ENCODE measurements at places on chromosomes 1 and 21.

GRCh38 chr1:30599721-30600120, 123.7 kb downstream of the MATN1 start:
- no peak overlapping the region for H3K27ac ChIP-seq
- H3K36me3 ChIP-seq = no peaks in the 10 kb centered on the region
- no peak overlapping the region for H3K4me3 ChIP-seq
- H3K4me1 ChIP-seq = no peaks in the 10 kb centered on the region
- no peak for DNase-seq
- H3K27me3 ChIP-seq = no peaks in the 10 kb centered on the region

GRCh38 chr1:165109013-165109412, 247.5 kb downstream of the LMX1A start:
- no peaks in the 10 kb centered on the region for H3K27me3 ChIP-seq
- no peaks in the 10 kb centered on the region for H3K36me3 ChIP-seq
- no peaks in the 10 kb centered on the region for H3K4me1 ChIP-seq

DNA sequence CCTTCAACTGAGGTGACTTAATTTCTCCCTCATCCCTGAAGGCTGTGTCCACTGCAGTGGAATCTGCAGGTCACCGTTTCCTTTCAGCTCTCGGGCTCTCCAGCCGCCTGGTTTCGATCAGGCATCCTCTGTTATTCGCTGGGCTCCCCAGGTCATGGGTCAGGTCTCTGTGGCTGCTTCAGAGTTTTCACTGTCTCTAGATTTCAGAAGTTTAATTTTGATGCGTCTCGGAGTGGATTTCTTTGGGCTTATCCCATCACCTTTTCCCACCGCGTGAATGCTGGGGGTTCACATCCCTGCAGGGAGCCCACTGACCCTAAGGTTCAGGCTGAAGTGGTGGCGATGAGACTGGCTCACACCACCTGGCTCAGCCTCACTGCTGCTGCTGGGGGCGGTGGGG, 3.3 kb downstream of the ACTRT2 start:
- no peak for DNase-seq
- H3K4me3 ChIP-seq = no peak overlapping the region
- no peaks in the 10 kb centered on the region for H3K4me1 ChIP-seq
- H3K27ac ChIP-seq = no peak overlapping the region
- no peaks in the 10 kb centered on the region for H3K36me3 ChIP-seq
- no peaks in the 10 kb centered on the region for H3K27me3 ChIP-seq

GRCh38 chr1:41851589-41851988, 67.1 kb downstream of the HIVEP3 start:
- peaks cover 3% of the 10 kb centered on the region for H3K36me3 ChIP-seq
- H3K4me3 ChIP-seq = no peak overlapping the region
- no peak overlapping the region for H3K27ac ChIP-seq
- H3K27me3 ChIP-seq = no peaks in the 10 kb centered on the region
- DNase-seq = no peak
- peaks cover 21% of the 10 kb centered on the region for H3K4me1 ChIP-seq

GRCh38 chr1:233060461-233060994, 110.1 kb downstream of the NTPCR start:
- H3K4me1 ChIP-seq = no peaks in the 10 kb centered on the region
- H3K27ac ChIP-seq = no peak overlapping the region
- no peaks in the 10 kb centered on the region for H3K27me3 ChIP-seq
- DNase-seq = no peak
- H3K36me3 ChIP-seq = no peaks in the 10 kb centered on the region
- H3K4me3 ChIP-seq = no peak overlapping the region
